Hair follicular keratinocyte (primary cell): ENCODE measurements at places on chromosomes 16 and 17. TPM values are rescaled to one million over a fixed set of nuclear protein-coding genes. Genes with fewer than 3 reads are reported as not detected.

The MYCBPAP gene
- 0.62 and 1.6 TPM in 2 replicates for total RNA-seq

The NXPH3 gene
- 0.08 and 0.38 TPM in 2 replicates for total RNA-seq

The OR1F1 gene
- total RNA-seq: not detected in 2 replicates

The PTX4 gene
- total RNA-seq: not detected in 2 replicates

The ITGAD gene
- total RNA-seq: not detected in 2 replicates

The ZNF267 gene
- total RNA-seq: 6.9 and 7.9 TPM in 2 replicates

The UBE2O gene
- total RNA-seq: 8.7 and 14.6 TPM in 2 replicates

The TP53TG3 gene
- not detected in 2 replicates for total RNA-seq

The ELAC2 gene
- total RNA-seq: 57.6 and 81.7 TPM in 2 replicates

The KRT39 gene
- total RNA-seq: not detected in 2 replicates

The VAT1L gene
- not detected in 2 replicates for total RNA-seq

The CDIP1 gene
- 38.1 and 39.1 TPM in 2 replicates for total RNA-seq

The DDX5 gene
- total RNA-seq: 267 and 428 TPM in 2 replicates

The TNFRSF13B gene
- total RNA-seq: not detected in 2 replicates

The SHPK gene
- 11.2 and 16.1 TPM in 2 replicates for total RNA-seq

The SAMD14 gene
- total RNA-seq: 0.23 and 1.1 TPM in 2 replicates

The SULT1A4 gene
- total RNA-seq: 0.76 and 2.0 TPM in 2 replicates

The PRDM7 gene
- total RNA-seq: not detected in 2 replicates

The TRIM37 gene
- 23.1 and 25.4 TPM in 2 replicates for total RNA-seq

The CHD9NB gene
- 0.11 and 0.47 TPM in 2 replicates for total RNA-seq

The CLEC10A gene
- not detected in 2 replicates for total RNA-seq

The CLEC3A gene
- total RNA-seq: not detected in 2 replicates

The TMEM238L gene
- total RNA-seq: not detected in 2 replicates

The NLRC3 gene
- not detected in 2 replicates for total RNA-seq

The OTOP3 gene
- 0.08 and 0.27 TPM in 2 replicates for total RNA-seq

The ANKRD40CL gene
- not detected in 2 replicates for total RNA-seq
